ENCODE measurements at places on chromosomes 12 and 14.

DNA sequence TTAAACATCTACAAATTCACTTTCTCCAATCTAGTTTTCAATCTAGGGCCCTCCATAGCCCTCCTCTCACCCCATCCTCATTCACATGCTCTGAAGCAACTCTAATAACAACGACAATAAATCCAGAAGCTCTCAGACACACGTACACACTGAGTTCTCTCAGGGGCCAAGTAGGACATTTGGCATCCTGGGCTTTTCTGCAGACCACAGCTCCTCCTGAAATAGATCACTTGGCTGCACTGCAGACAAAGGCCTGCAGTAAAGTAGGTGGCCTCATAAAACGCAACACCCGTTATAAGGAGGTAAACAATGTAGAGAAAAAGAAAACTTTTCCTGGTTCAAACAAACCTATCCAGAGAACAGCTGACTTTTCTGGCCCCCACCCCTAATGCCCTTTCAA is 111.2 kb downstream of the TMTC1 start:
- DNase-seq, result no peak

DNA sequence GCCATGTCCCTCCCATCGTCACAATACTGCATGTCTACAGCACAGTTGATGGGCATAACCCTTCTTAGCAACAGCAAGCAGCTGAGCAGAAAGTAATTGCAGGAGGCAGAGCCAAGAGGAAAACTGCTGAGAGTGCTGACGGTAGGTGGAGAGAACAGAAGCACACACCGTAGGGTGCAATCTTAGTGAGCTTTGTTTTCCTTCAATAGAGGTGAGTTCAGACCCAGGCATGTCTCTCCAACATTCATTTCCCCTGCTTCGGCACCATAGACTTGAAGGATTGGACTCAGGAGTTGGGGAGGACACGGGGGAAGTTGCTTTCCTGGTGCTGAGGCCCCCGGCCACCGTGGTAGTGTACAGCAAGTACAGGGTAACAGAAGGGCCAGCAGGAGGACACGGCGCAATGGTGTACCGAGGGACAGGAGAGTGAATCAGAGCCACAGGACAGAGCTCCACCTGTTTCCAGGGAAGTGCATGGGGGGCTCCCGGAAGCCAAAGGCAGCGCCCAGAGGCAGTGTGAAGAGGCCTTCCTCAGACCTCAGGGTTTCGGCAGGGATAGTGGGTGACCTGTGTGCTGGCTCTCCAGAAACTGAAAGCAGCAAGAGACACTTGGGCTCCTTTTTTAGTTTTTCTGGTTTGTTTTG is 36.3 kb upstream of the SINHCAF start:
- peak; percentile 10 for DNase-seq

DNA sequence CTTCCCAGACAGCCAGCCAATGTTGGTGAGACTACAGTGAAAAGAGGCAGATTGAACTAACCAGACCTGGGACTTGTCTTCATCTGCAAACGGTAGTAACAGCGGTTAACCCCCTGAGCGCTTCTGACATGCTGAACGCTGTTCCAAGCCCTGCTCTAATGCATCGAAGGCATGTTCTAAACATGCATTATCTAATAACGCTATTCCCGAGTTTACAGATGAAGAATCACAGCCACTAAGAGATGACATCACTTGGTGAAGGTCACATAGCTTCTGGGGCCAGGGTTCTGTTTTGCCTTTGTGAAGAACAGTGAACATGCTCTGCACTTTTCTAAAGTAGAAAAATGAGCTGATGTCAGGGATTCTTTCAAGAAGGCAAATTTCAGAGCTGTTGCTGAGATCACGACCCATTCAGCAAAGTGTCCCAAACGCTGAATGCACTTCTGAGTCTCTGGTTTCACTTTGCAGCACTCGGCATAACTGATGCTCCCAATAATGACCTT is 56.0 kb downstream of the FOS start:
- peak; percentile 8 for DNase-seq

- DNase-seq, result no peak
Observed at GRCh38 chr12:87280356-87280755, 748.8 kb downstream of the C12orf50 start.

- no peak for DNase-seq
Observed at GRCh38 chr12:119090865-119091264, 87.9 kb upstream of the HSPB8 start.
